Fibroblast of skin of left biceps (primary cell): ENCODE measurements at places on chromosomes 11 and 22.

GRCh38 chr11:6988506-6988905, 31.6 kb downstream of the ZNF214 start:
- DNase-seq, result no peak

GRCh38 chr11:65448074-65448417, 25.4 kb downstream of the NEAT1 start:
- DNase-seq, result no peak

GRCh38 chr11:126352934-126353801, 2.3 kb upstream of the ST3GAL4 start:
- DNase-seq, result no peak

DNA sequence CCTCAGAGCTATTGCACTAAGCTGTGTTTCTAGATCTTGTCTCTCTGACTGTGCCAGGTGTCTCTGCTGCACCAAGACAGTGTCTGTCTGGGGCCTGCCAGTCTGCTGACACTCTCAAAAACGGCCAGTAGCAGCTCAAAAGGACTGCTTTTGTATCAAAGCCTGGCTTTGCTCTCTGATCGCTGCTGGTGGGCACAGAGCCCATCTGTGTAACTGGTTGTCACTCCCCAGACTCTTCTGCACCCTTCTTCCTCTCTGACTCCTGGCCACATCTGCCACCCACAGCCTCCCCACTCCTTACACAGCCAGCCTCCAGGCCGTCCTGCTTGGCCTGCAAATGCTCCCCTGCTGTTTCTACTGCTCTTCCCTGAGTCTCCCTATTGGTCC, 26.5 kb downstream of the MED15 start:
- DNase-seq, result no peak

GRCh38 chr11:11620173-11620920, 1.5 kb downstream of the GALNT18 start:
- DNase-seq, result no peak

- DNase-seq, result peak; percentile 26
Observed at GRCh38 chr11:16166571-16166970, 189.8 kb downstream of the SOX6 start.

GRCh38 chr22:21939461-21939913, 13.2 kb downstream of the PPM1F start:
- no peak for DNase-seq
